ENCODE measurements at places on chromosomes 7 and 10.
A peak's percentile ranks its signal among the peaks of the same experiment; 100 is the strongest.

- ATAC-seq = no peak
Observed at GRCh38 chr7:97439637-97440214, 292.2 kb upstream of the TAC1 start.

- ATAC-seq = peak; percentile 16
Observed at GRCh38 chr10:95880704-95881103, 27.1 kb upstream of the CC2D2B start.

- no peak for ATAC-seq
Observed at GRCh38 chr10:60893231-60893630, 50.8 kb downstream of the RHOBTB1 start.

DNA sequence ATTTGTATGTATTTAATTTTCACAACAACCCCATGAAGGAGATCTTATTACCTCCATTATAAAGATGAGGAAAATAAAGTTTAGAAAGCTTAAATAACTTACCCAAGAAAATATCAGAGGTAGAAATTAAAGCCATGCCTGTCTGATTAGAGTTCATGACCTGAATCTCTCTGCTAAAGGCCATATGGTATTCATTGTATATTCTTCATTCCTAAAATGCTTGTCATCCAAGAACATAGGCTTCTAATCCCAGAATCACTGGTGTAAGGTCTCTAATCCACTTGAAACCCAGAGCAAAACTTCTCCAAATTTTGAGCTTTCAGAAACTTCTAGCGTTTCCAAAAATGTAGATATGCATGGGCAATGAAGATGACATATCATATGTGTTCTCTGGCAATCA, 72.3 kb upstream of the YAE1 start:
- ATAC-seq = no peak

DNA sequence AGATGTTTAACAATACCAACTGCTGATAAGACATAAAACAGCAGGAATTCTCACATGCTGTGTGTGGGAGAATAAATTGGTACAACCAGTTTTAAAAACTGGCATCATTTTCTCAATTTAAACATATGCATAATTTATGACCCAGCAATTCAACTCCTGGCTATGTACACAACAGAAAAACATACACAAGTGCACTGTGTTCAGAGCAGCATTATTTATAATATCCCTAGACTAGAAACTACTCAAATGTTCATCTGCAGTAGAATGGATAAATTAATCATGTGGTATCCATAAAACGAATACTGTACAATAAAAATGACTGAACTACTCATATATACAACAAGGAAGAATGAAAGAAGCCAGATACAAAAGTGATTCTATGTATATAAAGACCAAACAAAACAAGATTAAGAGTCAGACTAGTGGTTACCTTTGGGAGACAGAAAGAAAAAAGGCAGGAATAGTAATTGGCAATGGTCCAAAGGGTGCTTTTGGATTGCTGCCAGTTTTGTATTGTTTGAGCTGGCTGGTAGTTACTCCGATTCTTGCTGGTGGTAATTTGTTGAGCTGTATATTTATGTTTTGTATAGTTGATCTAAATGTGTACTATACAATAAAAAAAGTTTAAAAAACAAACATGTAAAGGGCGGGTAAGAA, 306.0 kb downstream of the TFEC start:
- ATAC-seq = no peak

DNA sequence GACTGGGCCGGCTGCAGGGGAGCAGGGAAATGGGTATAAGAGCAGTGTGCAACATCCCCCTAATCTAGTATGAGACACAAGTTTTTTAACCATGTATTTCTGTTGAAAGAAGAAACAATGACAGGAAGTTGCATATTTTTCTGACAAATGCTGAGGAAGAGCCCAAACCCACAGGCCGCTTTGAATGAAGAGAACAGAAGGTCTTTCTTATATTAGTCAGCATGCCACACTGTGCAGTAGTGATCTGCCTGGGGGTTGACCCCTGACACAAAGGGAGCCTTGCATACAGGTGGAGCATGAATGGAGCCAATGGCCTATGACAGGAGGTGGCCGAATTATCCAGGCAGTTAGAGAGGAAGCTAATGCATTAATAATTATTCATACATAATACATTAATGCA, 518.3 kb downstream of the PLXDC2 start:
- ATAC-seq = no peak

DNA sequence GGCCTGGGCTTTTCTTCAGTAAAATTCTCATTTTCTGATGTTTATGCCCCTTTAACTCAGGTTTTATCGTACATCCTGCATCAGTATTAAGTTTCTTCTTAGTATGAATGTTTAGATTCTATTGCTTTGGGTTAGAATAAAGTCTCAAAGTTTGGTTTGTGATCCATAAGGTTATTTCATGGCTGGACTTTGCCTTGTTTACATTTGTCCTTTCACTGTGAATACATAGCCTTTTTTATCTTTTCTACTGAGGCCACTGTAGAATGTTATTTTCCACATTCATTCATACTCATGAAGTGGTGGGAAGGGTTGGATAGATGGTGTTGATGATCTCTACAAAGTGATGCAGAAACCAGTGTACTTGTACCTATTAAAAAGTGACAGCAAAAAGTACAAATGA, 59.8 kb downstream of the CCSER2 start:
- no peak for ATAC-seq

DNA sequence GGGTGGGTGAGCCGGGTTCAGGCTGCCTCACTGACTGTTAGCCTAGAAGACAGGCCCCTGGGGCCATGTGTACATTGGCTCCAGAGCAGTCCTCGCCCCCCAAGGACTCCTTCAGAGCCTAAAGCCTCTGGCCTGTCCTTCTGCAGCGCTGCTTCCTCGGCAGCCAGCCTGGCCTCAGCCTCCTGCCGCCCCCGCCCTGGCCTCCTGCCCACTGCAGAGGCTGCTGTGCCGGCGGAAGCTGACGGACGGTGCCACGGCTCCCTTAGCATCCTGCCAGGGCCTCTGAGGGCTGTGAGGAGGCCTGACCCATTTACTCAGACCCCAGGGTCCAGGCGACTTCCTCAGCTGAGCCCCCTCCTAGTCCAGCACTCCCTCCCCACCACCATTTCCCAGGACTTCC, 4.9 kb downstream of the SRRM3 start:
- ATAC-seq = no peak

GRCh38 chr7:86963599-86964230, 95.7 kb downstream of the ELAPOR2 start:
- ATAC-seq = no peak

DNA sequence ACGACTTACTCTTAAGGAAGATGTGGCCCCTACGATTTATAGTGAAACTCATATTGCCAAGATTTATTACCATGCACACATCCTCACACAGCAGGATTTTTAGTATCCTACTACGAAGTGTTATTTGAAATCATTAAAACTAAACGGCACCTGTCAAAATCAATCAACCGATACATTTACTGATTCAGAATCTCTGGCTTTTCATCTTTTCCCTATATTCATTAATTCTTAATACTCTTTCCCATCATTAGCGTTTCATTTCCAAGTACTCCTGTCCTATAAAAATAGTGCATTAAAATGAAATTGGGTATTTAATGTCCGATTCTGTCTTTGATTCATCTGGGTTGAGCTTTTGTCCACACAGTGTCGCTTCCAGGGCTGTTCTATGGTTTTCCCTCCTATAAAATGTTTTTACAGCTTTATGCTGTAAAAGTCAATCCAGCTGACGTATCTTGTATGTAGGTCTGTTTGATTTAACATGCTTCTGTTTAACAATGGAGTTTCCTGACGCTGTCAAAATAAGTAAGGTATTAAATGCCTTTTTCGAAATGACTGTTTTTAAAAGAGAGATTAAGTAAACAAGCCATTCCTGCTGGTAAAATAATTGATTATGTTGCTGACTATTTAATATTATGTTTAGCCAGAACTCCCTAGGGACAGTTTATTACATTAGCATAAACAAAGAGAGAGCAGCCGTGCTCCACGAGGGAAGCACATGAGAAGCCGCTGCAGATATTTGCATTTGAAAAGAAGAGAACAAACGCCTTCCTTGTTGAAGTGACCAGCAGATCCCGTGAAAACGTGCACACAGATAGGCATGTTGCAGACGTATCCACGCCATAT, 22.3 kb upstream of the SFMBT2 start:
- ATAC-seq = no peak

- ATAC-seq = no peak
Observed at GRCh38 chr10:130364631-130365411, 228.6 kb downstream of the GLRX3 start.

DNA sequence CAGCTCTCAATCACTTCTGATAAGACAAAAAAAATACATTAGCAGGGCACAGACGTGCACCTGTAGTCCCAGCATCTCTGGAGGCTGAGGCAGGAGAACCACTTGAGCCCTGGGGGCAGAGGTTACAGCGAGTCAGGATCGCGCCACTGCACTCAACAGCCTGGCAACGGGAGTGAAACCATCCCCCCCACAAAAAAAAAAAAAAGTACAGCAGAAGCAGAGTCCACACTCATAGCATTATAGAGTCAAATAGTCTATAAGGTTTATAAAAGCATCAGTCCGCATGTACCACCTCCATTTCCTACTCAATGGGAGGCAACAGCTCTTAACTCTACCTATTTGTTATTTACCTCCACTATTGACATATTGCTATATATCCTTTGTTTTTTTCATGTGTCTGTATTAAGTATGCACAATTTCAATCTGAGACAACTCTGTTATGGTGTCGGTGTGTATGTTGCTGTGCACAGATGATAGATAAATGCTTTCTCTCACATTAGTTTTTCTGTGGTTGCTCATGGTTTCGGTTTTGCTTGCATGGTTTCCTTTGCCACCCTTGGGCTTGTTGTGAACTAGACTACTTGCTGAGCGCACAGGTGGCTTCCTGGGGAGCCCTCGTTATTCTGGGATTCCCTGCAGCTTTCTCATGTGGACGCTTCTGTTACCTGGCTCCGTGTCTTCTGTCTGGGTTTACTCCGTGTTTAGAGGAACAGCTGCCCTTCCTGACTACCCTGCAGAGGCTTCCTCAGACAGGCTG, 40.4 kb downstream of the PROSER2 start:
- peak; percentile 84 for ATAC-seq

DNA sequence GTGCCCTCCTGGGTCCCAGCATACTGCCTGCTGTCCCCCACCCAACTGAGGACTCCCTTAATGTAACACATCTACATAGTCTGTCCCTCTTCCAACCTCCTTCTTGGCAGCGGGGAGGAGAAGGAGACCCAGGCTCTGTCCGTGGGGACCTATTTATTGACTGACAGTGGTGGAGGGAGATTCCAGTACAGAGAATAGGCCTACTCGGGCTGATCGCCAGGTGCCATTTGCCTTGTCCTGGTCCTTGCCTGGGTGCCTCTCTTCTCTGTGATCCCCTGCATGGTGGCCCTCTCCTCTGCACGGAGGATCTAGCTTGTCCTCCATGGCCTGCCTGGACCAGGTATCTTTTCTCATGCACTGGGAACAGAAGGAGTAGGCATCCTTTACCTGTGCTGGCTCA, 17.0 kb downstream of the GHRHR start:
- no peak for ATAC-seq

DNA sequence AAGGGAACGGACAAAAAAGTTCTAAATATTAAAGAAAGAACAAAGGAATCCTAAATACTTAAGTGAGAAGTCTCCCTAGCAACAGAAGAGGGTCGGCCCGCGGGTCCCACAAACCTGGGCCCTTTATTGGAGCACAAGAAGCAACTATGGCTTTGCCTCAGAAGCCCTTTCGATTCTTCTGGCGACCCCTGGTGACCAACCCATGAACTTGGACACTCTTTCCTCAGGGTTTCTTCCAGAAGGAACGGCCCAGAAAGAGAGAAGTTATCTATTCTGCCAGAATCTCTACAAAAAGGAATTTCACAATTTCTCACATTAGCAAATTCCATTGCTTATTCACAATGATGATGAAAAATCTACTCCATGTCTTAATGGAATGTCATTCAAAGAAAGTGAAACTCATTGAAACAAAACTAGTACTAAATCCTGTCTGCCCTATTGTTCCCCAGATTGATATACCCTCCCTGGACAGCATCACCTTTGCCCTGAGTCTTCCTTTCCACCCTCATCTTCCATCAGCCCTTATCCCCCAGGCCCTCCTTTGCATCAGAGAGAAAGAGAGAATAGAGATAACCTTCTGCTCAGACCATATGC, 43.7 kb downstream of the CPVL start:
- no peak for ATAC-seq

GRCh38 chr7:93620057-93620456, 45.5 kb upstream of the CALCR start:
- no peak for ATAC-seq

DNA sequence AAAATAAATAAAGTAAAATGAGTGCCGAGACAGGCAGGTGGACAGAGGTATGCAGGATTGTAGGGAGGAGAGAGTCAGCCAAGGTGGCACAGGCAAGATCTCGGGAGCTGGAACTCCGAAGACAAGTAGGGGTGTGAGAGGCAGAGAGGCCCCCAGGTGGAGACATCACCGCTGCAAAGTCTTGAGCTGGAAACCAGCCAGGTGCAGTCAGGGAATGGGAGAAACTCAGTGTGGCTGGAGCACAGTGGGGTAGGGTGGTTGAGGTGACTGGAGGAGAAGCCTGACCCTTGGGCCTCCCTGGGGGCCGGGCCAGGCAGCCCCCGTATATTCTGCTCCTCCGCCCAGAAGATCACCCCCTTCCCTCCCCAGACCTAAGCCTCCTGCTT, 4.2 kb downstream of the EPHB4 start:
- ATAC-seq = no peak

Data from stimulated activated memory B cell treated with anti-CD40 and anti-IgM and Interleukin-4, amounts not matched to agents 10 μg/mL and 1 μg/mL and 100 μg/mL, for 72 hours (primary cell).